MCF 10A (cell line): ENCODE measurements at places on chromosomes 11 and 22. TPM values are rescaled to one million over a fixed set of nuclear protein-coding genes. Genes with fewer than 3 reads are reported as not detected.

DNA sequence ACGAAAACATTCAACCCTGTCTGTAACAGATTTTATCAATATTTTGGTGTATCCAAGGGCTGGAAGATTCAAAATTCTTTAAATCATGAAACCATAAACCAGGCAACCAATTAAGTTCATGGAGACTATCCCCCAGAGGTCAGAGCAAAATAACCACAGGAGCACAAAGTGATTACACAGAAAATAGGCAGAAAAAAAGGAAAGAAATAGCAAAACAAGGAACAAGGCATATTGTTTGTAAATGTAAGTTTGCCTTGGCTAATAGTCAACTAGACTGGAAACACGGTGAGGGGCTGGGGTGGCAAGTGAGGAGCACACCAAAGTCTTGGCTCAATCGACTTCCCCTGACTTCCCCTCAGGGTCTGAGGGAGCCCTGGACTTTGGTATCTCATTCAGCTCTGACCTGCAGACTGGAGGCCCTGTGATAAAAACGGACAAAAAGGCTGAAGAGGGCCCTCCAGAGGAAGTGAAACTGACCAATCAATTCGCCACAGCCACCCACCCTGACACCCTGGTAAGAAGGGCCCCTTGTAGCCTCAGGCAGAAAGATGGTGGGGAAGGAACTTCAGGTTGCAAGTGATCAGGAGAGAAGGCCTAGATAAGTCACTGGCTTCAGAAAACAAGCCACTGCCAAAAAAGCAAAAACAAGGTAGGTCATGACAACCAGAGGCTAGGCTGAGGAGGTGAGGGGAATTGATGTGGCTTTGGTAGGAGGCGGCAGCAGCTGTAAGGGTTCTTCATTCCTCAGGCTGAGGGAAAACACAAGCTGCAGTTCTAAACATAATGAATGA, 1.8 kb downstream of the SIK3 start:
- H3K4me3 ChIP-seq, result peak overlapping the region; percentile 85
- peaks cover 44% of the 10 kb centered on the region for H3K4me1 ChIP-seq
- DNase-seq, result peak; percentile 19

- no peaks in the 10 kb centered on the region for H3K27me3 ChIP-seq
- no peak for DNase-seq
- H3K27ac ChIP-seq, result no peak overlapping the region
- peaks cover 5% of the 10 kb centered on the region for H3K36me3 ChIP-seq
- peaks cover 30% of the 10 kb centered on the region for H3K4me1 ChIP-seq
Observed at GRCh38 chr11:10287766-10288715, 6.0 kb downstream of the SBF2 start.

- H3K27ac ChIP-seq, result no peak overlapping the region
- H3K4me3 ChIP-seq, result no peak overlapping the region
- no peak for DNase-seq
- H3K27me3 ChIP-seq, result no peaks in the 10 kb centered on the region
- H3K36me3 ChIP-seq, result no peaks in the 10 kb centered on the region
- H3K4me1 ChIP-seq, result peaks cover 12% of the 10 kb centered on the region
Observed at GRCh38 chr11:102478673-102479299, 26.2 kb upstream of the TMEM123 start.

DNA sequence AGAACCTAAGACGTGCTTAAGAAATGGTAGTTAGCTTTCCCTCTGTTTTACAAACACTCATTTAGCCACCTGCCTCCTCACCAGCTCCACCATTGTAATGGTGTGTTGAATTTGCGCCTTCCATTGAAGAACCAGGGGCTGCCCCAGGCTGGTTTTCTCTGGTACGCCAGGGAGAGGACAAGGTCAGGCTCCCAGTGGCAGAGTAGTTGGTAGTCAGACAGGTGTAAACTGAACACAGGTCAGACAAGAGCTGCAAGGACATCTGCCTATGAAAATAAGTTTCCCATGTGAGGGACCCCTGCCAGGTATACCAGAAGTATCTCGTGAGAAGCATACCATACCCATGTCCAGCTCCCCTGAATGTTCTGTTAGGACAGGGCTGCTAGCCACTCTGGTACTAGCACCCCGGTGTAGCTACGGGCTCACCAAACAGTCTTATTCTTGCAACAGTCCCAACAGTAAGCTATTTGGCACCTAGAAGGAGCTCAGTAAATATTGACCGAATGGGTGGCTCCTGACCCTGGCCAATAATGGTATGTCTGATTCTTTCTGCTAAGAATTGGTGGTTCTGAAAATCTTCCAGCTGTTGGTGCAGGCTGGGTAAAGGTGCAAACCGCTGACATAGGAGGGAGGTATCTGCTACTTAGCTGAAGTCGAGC, 359.0 kb downstream of the LARGE1 start:
- no peaks in the 10 kb centered on the region for H3K4me1 ChIP-seq
- H3K27ac ChIP-seq, result no peak overlapping the region
- H3K4me3 ChIP-seq, result no peak overlapping the region

DNA sequence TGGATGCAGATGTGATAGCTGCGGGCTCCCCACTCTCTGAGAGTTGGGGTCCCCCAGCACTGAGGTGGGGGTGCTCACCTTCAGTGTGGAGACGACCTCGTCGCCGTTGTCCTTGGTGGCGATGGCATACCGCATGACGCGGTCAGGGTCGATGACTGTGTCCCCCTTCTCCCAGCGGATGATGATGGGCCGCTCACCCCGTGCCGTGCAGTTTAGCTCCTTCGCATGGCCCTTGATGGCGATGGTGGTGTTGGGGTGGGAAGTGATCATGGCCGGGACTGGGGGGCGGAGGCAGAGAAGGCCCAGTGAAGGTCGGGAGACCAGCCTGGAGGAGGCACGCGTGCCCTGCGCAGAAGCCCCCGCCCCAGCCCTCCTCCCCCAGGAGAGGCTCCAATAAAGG, 154.2 kb downstream of the CEP164 start:
- H3K27me3 ChIP-seq, result peaks cover 34% of the 10 kb centered on the region
- no peaks in the 10 kb centered on the region for H3K4me1 ChIP-seq
- H3K27ac ChIP-seq, result no peak overlapping the region
- H3K4me3 ChIP-seq, result no peak overlapping the region

DNA sequence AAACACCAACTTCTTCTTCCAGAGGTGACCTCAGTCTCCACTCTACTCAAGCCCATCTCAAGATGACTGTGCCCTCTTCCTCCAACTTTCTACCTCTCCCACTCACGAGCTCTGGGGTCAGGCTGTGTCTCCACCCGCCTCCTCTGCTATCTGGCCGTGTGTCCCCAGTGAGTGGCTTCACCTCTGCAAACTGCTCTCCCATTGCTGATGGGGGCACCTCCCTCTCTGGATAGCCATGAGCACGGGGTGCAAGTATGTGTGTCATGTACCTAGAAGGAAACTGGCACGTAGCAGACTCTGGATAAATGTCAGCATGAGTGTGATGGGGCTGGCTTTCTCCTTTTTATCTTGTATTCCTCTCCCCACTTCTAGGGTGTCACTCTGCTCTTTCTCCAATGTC, 18.3 kb upstream of the RAC2 start:
- no peak for DNase-seq
- H3K4me1 ChIP-seq, result peaks cover 11% of the 10 kb centered on the region
- peaks cover 6% of the 10 kb centered on the region for H3K36me3 ChIP-seq
- H3K4me3 ChIP-seq, result no peak overlapping the region

- no peak for DNase-seq
- no peaks in the 10 kb centered on the region for H3K27me3 ChIP-seq
- H3K4me1 ChIP-seq, result peaks cover 4% of the 10 kb centered on the region
- H3K27ac ChIP-seq, result no peak overlapping the region
Observed at GRCh38 chr11:130994043-130994442, 77.8 kb upstream of the SNX19 start.

DNA sequence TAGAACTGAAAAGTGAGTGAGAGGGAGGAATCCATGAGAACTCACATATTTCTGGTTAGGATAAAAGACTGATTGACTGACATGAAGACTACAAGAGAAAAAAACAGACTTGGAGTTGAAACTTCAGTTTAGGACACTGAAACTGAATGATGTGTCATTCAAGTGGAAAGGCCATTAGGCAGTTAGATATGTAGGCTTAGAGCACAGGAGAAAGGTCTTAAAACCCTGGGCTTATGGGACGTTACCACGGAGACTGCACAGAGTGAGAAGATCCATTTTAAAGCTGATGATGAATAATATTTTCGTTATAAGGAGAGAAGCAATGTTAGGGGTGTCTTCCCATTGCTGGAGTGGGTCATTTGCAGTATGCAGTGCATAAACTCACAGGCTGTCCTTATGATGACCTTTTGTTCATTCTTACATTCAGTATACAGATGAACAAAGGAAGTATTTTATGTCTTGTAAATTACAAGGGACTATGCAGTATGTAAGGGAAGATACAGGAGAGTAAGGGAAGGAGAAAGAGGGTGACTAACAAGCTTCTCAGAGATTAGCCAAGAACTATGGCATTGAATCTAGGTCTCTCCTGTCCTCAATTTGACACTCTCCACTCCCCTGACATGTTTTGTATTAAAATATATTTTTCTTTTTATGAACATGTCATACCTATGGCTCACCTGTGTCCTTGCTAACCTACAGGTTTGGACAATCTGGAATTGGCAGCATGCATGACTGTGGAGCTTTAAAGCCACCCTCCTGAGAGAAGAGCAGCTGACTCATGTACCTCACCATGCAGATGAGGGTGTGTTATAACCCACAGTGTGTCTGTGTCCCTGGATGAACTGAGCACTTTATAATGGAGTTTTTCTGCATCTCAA, 63.7 kb downstream of the MAML2 start:
- no peaks in the 10 kb centered on the region for H3K36me3 ChIP-seq
- peak; percentile 66 for DNase-seq
- no peaks in the 10 kb centered on the region for H3K27me3 ChIP-seq
- H3K27ac ChIP-seq, result peak overlapping the region; percentile 25
- H3K4me1 ChIP-seq, result peaks cover 35% of the 10 kb centered on the region
- no peak overlapping the region for H3K4me3 ChIP-seq

GRCh38 chr22:37239336-37240239, 4.5 kb downstream of the RAC2 start:
- no peak overlapping the region for H3K4me3 ChIP-seq
- H3K4me1 ChIP-seq, result peaks cover 11% of the 10 kb centered on the region
- H3K27ac ChIP-seq, result no peak overlapping the region
- peaks cover 14% of the 10 kb centered on the region for H3K36me3 ChIP-seq
- no peak for DNase-seq

DNA sequence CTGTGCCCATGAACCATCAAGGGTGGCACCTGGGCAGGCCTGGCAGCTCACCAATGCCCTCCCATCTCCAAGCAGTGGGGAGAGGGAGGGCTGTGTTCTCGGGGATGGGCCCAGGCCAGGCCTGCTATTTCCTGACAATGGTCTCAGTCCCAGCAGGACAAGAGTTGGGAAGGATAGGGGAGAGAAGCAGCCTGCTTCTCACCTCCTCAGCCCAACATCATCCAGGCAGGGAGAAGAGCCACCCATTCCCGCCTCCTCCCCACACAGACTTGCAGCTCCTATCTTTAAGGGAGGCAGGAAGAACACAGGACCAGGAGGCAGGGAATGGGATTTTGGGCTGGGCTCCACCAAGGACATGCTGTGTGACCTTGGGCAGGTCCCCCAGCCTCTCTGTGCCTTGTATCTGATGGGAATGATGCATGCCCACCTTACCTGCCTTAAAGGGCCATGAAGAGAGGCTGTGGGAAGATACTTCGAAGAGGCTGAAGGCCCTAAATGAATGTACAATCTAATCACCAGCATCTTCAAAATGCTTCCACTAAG, 108.7 kb downstream of the DSCAML1 start:
- no peak overlapping the region for H3K27ac ChIP-seq
- no peak for DNase-seq
- no peak overlapping the region for H3K4me3 ChIP-seq
- H3K36me3 ChIP-seq, result no peaks in the 10 kb centered on the region

DNA sequence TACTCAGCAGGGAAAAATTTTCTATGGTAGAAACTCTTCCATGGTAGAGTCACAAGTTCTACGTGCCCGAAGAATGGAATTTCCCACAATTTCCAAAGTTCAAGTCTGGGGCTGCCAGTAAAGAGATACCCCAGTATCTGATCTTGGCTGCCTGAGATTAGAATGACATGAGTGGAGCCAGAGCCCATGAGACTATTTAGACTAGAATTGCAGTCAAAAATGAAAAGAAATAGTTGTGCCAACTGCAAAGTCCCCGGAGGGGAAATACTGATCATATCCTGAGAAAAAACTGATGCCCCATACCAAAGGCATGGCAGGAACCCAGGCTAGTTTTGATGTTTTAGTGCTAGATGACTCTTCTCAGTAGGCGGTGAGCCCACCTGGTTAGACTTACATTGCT, 11.2 kb downstream of the MAJIN start:
- DNase-seq, result no peak
- H3K27me3 ChIP-seq, result no peaks in the 10 kb centered on the region
- H3K4me3 ChIP-seq, result no peak overlapping the region
- no peaks in the 10 kb centered on the region for H3K36me3 ChIP-seq
- H3K27ac ChIP-seq, result no peak overlapping the region

- H3K27me3 ChIP-seq, result no peaks in the 10 kb centered on the region
- H3K27ac ChIP-seq, result no peak overlapping the region
- peaks cover 16% of the 10 kb centered on the region for H3K4me1 ChIP-seq
- no peaks in the 10 kb centered on the region for H3K36me3 ChIP-seq
- no peak for DNase-seq
Observed at GRCh38 chr22:44759430-44760310, 7.3 kb downstream of the ARHGAP8 start.

DNA sequence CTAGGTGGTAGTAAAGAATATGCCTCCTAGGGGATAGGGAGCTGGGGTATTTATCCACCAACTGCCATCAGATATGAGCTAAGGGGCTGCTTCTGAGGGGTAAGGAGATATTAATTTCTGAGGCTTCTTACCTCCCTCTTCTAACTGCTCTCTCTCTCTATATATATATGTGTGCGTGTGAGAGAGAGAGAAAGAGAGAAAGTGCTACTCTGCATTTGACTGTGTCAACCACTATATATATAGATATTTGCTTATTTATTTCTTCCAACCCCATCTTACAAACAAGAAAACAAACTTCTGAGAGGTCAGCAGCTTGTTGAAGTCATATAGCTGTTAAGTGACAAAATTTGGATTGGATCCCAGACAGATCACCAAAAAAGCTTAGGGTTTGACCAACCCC, 5.9 kb upstream of the HEPACAM start:
- H3K36me3 ChIP-seq, result no peaks in the 10 kb centered on the region
- no peak for DNase-seq
- H3K4me1 ChIP-seq, result peaks cover 7% of the 10 kb centered on the region
- H3K27me3 ChIP-seq, result no peaks in the 10 kb centered on the region

- H3K27me3 ChIP-seq, result no peaks in the 10 kb centered on the region
- no peaks in the 10 kb centered on the region for H3K4me1 ChIP-seq
- no peak overlapping the region for H3K4me3 ChIP-seq
- no peaks in the 10 kb centered on the region for H3K36me3 ChIP-seq
- no peak for DNase-seq
- H3K27ac ChIP-seq, result no peak overlapping the region
Observed at GRCh38 chr11:76185931-76186401, 20.3 kb downstream of the WNT11 start.

GRCh38 chr11:729492-730074, 17.7 kb upstream of the TALDO1 start:
- no peaks in the 10 kb centered on the region for H3K27me3 ChIP-seq
- H3K36me3 ChIP-seq, result peaks cover 23% of the 10 kb centered on the region
- H3K27ac ChIP-seq, result no peak overlapping the region
- no peak overlapping the region for H3K4me3 ChIP-seq
- DNase-seq, result no peak

- H3K27me3 ChIP-seq, result no peaks in the 10 kb centered on the region
- no peak overlapping the region for H3K27ac ChIP-seq
- DNase-seq, result no peak
- peaks cover 23% of the 10 kb centered on the region for H3K4me1 ChIP-seq
- H3K4me3 ChIP-seq, result no peak overlapping the region
- no peaks in the 10 kb centered on the region for H3K36me3 ChIP-seq
Observed at GRCh38 chr11:110071197-110071596, 22.0 kb upstream of the ZC3H12C start.

ANO5 gene
- total RNA-seq, result not detected in 2 replicates

TYR gene
- total RNA-seq, result not detected in 2 replicates

IGF2 gene
- 0.29 and 0.35 TPM in 2 replicates for total RNA-seq

CD44 gene
- 323 and 446 TPM in 2 replicates for total RNA-seq

LRRN4CL gene
- 0.42 and 0.81 TPM in 2 replicates for total RNA-seq

TSSK2 gene
- total RNA-seq, result not detected in 2 replicates

OR5P2 gene
- total RNA-seq, result not detected in 2 replicates

XKR3 gene
- 0.17 TPM in 1 of 2 replicates, not detected in the other for total RNA-seq
